ENCODE measurements at places on chromosomes 13 and 19.

GRCh38 chr13:26996965-26997752 is 174.5 kb downstream of the USP12 start:
- DNase-seq: no peak

DNA sequence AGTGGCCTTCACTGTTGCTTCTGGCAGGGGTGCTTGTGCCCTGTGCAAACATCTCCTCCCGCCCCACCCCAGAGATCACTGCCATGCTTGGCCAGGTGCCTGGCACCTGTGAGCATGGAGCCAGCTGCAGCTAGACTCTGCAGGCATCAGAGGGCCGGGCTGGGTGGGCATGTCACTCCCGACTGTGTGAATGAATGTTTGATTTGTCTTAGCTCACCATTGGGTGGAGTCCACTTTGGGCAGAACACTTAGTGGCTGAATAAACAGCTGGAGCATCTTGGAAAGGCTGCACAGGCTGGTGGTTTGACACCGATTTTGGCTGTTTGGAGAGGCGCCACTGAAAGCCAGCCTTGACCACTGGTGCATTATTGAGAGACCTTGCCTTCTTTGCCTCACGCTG is 267.3 kb downstream of the DLEU7 start:
- no peak for DNase-seq

DNA sequence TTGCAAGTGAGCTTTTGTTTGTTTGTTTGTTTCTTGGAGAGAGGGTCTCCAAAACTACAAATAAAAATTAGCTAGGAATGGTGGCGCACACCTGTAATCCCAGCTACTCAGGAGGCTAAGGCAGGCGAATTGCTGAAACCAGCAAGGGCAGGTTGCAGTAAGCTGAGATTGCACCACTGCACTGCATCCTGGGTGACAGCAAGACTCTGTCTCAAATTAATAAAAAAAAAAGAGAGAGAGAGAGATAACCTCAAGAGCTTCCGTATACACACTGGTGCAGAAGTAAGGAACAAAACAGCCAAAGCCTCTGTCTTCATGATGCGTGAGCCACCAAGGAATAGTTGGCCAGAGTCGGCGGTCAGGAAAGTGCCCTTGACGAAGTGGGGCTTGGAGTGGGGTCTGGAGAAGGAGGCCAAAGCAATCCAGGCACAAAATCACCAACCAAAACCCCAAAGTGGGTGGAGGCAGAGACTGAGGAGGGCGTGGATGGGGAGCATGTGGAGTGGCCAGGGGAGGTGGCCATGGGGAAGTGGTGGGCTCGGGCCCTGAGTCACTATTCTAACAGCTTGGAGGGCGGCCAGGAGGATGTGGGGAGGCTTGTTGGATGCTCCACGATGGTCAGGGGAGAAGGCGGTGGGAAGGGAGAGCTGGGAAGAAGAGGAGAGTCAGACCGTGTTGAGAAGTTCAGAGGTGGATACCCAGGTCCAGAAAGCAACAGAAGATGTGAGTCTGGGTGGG is 21.2 kb upstream of the TOMM40 start:
- no peak for DNase-seq

DNA sequence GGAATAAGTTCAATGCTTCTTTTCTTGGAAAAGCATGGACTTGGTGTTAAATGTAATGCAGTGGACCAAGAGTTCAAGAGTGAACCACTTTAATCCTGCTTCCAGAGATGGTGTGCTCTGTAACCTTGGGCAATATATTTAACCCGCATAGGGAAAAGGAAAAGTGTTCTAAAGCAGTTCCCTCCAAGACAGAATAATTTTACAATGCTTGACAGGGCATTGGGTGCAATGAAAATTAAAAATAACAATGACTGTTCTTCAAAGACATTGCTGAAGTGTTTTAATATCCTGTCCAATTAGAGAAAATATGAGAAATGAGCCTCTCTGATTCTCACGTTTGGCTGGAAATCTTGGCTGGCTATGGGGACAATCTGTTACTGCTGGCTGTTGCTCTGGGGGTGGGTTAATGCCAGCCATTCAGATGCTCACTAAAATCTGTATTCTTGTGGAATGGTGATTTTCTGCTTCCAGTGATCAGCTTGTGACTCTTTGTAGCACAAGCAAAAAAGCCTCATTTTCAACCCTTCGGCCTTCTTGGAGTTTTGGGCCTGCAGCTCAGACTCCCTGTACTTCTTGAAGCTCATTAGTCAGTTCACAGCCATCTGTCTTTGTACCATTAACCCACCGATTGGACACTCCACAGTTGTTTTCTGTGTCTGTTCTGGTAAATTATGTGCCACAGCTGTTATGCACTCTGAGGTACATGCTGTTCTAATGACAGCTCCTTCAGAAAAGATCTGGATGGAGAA is 310.6 kb downstream of the LMO7 start:
- no peak for DNase-seq

GRCh38 chr13:75180805-75181455 is 301.0 kb downstream of the TBC1D4 start:
- peak; percentile 33 for DNase-seq

GRCh38 chr13:112103260-112103838 is 36.4 kb downstream of the SOX1 start:
- DNase-seq: no peak

DNA sequence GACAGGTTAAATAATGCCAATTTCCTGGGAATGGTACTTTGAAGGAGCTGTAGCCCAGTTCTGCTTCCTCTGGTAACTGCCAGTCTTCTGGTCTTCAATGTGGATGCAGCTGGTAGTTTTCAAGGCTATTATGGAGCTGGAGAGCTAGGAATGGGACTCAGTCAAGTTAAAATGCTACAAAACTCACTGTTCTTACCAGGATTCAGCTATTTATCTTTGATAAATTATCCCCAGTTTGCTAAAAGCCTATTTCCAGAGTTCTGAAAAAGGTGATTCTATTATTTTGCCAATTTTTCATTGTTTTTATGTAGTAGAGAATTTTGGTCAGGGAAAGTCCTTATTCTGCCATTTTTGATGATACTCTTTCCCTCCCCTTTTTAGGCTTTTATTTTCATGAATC is 40.7 kb downstream of the GARRE1 start:
- DNase-seq: no peak

- DNase-seq: no peak
These were observed 2053.6 kb upstream of the PRR20A start for GRCh38 chr13:55087085-55087484.

DNA sequence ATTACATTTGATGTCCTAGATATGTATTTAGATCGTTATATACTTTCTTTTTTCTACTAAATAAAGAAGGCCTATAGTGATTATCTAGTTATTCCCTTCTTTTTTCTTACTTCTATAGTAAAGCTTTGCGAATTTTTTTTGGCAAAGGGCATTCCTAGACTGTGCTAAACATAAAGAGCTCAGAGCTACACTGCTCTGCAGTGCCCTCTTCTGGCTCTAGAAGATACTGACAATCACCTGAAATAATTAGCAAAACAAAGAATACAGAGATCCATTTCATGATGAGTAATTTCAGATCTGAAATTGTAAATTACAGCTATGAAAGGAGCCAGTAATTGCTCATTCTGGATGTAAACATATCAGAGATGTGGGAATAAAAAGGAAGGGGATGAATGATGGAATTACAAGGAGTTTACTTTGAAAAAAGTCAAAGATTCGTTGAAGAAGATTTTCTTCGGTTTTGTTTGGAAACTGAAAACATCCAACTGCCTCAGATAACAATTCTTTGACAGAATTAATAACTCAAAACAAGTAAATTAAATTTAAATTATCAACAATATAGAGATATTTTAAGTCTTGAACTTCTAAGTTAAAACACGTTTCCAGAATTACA is 288.5 kb downstream of the NALCN start:
- DNase-seq: no peak

DNA sequence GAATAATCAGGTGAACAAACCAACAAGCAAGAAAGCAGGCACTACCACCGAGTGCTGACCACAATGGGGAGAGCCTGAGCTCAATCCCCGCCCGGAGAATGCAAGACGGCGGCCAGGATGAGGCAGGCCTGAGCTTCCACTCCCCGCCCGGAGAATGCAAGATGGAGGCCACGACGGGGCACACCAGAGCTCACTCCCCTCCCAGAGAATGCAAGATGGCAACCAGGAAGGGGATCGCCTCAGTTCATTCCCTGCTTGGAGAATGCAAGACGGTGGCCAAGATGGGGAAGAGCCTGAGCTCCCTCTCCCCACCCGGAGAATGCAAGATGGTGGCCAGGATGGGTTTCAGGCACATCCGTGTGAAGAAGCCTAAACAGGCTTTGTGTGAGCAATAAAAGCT is 24.7 kb upstream of the MIER2 start:
- no peak for DNase-seq

GRCh38 chr13:109415057-109415456 is 371.3 kb downstream of the IRS2 start:
- no peak for DNase-seq

GRCh38 chr13:59423708-59424340 is 739.9 kb downstream of the DIAPH3 start:
- DNase-seq: no peak

DNA sequence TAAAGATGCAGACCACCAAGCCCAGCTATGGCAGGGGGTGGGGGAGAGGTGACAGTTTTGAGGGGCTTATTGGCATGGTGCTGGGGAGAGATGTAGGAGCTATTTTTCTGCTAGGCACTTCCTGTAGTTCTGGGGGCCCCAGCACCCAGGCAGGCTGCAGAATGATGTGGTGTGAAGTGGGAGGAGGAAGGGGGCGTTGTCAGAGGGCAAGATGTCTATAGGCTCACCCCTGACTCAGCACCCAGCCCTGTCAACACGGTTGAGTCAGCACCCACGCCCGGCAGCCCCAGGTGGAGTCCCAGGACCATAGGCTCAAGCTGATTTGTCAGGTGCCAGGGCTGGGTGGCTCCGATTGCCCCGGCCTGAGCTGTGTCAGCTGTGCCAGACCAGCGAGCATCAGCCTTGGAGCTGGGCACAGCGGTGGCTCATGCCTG is 5.8 kb downstream of the KLF2 start:
- DNase-seq: peak; percentile 82

DNA sequence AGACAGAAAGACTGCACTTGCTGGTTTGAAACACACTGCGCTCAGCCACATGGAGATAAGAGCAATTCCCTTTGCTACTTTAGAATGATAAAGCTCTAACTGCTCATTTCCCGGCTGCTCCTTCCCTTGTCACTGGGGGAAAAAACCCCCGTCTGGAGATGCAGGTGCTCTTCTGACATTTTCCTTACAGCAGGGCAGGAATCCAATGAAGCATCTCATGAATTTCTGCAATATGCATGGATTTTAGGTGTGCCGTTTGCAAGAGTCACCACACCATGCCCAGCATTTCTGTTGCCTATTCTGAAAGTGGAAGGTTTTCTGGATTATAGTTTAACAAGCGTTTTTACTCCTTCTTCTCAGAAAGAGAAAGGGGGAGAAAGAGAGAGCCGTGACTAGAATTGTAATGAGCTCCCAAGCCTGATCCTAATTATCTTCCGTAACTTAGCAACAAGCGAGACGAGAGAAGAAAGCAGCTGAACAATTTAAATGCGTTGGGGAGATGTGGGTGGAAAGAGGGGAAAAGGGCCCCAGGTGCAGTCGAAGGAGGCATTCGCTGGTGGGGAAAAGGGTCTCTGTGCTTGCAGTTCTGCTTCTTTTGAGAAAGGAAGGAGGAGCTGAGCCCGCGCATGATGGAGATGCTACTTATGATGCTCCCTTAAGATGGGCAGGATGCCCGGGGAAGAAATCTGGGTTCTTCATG is 76.6 kb upstream of the SPATA13 start:
- no peak for DNase-seq

- DNase-seq: no peak
These were observed 2.1 kb upstream of the CIRBP start for GRCh38 chr19:1266916-1267476.

GRCh38 chr19:42475366-42475765 is 32.6 kb upstream of the CXCL17 start:
- no peak for DNase-seq

DNA sequence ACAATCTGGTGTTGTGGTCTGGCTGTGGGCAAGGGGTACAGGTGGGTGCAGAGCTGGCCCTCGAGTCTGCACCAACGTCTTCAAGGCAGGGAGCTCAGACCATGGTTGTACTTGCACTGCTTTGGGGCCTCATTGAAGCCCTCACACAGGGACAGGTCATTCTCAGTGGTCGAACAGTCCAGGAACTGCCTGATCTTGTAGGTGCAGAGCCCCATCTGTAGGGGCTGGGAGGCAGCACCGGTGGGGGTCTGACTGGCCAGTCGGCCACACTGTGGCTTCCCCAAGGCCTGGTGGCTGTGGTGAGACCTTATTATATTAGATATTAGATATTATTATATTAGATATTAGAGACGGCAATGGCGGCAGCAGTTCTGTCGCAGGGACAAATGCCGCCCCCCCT is 14.0 kb downstream of the S1PR2 start:
- DNase-seq: no peak

DNA sequence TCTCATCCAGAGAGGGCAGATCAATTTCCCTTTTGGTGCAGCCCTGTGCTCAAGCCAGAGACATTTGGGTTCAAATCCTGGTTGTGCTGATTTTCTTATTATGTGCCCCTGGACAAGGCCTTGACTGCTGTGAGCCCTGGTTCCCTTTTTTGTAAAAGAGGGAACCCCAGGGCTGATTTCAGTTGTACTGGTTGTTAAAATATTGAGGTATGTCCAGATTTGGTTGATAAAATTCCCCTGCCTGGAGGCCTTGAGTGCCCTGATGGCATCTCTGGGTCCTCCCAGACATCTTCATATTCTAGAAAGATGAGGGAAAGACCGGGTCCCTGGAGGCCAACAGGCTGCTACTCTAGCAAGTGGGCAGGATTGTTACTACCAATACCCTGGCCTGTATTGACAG is 14.4 kb upstream of the PLAUR start:
- DNase-seq: no peak

DNA sequence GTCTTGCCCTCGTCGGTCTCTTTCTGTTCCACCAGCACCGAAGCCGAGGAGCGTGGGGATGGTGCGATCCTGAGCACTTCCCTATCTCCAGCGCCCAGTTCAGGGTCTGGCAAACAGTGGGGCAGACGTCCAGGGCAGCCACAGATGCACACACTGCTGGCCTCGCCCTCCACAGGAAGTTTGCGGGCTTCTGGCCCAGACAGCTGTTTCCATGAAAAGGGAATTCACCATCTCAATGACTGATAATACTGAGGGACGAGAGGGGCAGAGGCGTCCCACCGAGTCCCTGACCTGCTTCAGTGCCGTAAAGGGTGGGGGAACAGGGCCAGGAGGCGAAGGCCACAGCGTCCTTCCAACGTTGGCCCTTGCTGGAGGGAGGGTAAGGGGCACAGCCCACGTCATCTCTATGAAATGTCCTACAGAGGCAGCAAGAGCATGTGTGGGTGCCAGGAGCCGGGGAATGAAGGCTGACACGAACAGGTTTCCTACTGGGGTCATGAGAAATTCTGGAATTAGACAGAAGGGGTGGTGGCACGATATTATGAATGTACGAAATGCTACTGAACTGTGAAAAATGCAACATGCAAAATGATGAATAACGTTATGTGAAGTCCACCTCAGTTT is 19.5 kb downstream of the SHC2 start:
- DNase-seq: no peak

DNA sequence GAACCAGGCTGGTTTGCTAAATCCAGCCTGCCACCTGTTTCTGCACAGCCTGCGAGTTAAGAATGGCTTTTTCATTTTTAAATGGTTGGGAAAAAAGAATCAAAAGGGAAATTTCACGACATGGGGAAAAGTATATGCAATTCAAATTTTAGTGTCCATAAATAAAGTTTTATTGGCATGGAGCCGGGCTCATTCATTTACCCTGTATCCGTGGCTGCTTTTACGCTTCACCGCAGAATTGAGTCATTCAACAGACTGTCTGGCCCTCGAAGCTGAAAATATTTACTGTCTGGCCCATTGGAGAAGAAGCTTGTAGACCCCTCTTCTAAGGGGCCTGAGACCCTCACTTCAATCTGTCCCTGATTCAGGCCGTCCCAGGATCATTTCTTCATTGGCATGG is 26.1 kb downstream of the IER2 start:
- DNase-seq: no peak

- DNase-seq: no peak
These were observed 1434.7 kb upstream of the PCDH20 start for GRCh38 chr13:62850331-62850730.
